Testis (tissue), 5 donors: ENCODE measurements at places on chromosomes 7 and 10. TPM values are rescaled to one million over a fixed set of nuclear protein-coding genes. Genes with fewer than 3 reads are reported as not detected.

Gene PRKAG2
- polyA plus RNA-seq = 28.6 TPM

Gene CSGALNACT2
- polyA plus RNA-seq = 13.9 TPM

GRCh38 chr10:126256864-126257263, 131.4 kb downstream of the ADAM12 start:
- H3K4me3 ChIP-seq = no peak overlapping the region
- H3K27me3 ChIP-seq = no peaks in the 10 kb centered on the region
- H3K4me1 ChIP-seq = no peaks in the 10 kb centered on the region
- H3K27ac ChIP-seq = no peak overlapping the region
- no peak for DNase-seq

DNA sequence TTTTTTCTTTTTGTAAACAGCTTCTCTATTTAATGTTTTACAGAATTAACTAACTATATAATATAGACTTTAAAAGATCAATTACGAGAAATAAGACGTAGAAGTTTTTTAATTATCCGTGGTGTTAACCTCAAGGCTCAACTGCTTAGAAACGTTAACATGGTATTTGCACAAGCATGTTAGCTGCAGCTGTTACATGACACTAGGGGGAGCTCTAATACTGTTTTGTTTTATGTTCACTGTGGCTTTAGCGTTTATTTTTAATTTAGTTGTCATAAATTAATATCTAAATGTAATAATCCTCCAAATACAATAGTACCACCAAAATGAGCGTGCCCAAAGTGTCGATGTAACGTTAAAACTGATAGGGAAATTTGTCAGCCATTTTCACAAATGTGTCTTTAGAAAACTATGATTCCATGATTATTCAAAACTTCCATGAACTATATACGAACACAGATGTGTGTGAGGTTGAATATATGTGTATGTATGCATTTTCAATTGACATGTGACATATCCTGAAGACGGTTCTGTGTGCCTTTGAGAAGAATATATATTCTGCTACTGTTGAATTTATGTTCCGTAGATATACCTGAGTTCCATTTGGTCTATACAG, 828.8 kb upstream of the MBL2 start:
- no peak overlapping the region for H3K4me3 ChIP-seq
- H3K27me3 ChIP-seq = no peaks in the 10 kb centered on the region
- DNase-seq = no peak
- H3K27ac ChIP-seq = no peak overlapping the region
- H3K4me1 ChIP-seq = no peaks in the 10 kb centered on the region

DNA sequence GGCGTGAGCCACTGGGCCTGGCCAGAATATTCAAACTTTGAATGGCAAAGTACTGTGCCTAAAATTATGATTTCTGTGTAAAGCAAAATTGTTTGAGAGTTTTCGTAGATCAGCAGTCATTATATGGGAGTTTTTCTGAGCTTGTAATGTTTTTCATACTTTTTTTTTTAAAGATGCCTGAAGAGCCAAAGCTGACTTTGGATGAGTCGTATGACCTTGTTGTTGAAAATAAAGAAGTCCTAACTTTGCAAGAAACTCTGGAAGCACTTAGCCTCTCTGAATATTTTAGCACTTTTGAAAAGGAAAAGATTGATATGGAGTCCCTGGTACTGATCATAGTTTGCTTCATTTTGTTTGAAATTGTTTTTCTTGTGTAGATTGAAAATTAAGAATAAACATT, 26.7 kb downstream of the SEC23IP start:
- no peaks in the 10 kb centered on the region for H3K27me3 ChIP-seq
- H3K4me3 ChIP-seq = no peak overlapping the region
- H3K27ac ChIP-seq = no peak overlapping the region
- H3K36me3 ChIP-seq = no peaks in the 10 kb centered on the region

Gene COL28A1
- 4.0 TPM for polyA plus RNA-seq

- H3K36me3 ChIP-seq = no peaks in the 10 kb centered on the region
- H3K4me1 ChIP-seq = no peaks in the 10 kb centered on the region
- no peak for DNase-seq
- H3K27me3 ChIP-seq = no peaks in the 10 kb centered on the region
Measured at GRCh38 chr7:135856356-135857144, 107.9 kb upstream of the FAM180A start.

Gene STEAP4
- polyA plus RNA-seq = 15.2 TPM

Gene ADAM8
- polyA plus RNA-seq = 3.5 TPM

GRCh38 chr7:116713918-116714317, 41.9 kb downstream of the MET start:
- no peak overlapping the region for H3K27ac ChIP-seq
- no peaks in the 10 kb centered on the region for H3K4me1 ChIP-seq
- no peak overlapping the region for H3K4me3 ChIP-seq
- no peaks in the 10 kb centered on the region for H3K36me3 ChIP-seq
- no peaks in the 10 kb centered on the region for H3K27me3 ChIP-seq

Gene GHRHR
- 2.1 TPM for polyA plus RNA-seq
